ENCODE measurements at places on chromosomes 3 and 15.

- no peak for DNase-seq
Measured at GRCh38 chr3:114558271-114558670, 264.4 kb downstream of the TIGIT start.

DNA sequence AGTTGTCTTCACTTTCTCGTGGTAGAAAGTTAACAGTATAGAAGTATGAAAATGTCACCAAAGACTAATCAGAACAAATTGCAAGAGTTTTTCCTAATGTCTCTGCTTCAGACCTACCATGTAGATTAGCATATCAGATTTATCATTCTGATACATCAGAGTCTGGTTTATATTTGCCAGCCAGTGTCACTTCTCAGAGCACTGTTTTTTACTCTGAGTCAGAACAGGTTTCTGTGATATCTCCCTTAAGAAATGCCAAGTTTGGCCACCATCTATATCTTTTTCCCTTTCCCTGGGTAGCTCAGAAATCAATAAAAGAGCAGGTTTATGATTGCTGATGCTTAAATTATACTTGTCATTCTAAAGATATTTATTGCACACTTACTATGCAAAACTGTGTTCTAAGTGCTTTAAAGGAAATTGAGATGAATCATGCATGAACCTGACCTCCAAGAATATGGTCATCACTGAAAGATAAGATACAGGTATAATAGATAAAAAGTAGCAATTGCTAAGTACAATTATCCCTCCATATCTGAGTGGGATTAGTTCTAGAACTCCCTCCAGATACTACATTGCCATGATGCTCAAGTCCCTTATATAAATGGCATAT, 672.7 kb upstream of the NAALADL2 start:
- no peak for DNase-seq

DNA sequence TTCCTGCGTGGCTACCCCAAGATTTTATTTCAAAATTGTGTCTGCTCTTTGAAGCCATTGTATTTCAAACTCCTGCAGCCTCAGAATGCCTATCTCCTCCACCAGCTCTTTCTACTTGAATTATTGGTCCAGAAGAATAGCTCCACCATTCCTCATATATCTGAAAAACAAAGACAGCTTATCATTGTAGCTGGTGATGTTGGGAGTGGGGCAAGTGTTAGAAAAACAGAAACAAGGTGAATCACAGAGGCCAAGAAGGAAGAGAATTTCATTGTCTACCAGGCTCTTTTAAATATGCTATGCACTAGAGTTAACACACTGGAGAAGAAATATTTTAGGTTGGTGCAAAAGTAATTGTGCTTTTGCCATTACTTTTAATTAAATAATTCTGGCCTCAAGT, 307.9 kb upstream of the ROPN1 start:
- no peak for DNase-seq

- DNase-seq: no peak
Measured at GRCh38 chr15:99440551-99441443, 125.0 kb upstream of the MEF2A start.

- peak; percentile 69 for DNase-seq
Measured at GRCh38 chr3:14725564-14726440, 50.9 kb downstream of the C3orf20 start.

DNA sequence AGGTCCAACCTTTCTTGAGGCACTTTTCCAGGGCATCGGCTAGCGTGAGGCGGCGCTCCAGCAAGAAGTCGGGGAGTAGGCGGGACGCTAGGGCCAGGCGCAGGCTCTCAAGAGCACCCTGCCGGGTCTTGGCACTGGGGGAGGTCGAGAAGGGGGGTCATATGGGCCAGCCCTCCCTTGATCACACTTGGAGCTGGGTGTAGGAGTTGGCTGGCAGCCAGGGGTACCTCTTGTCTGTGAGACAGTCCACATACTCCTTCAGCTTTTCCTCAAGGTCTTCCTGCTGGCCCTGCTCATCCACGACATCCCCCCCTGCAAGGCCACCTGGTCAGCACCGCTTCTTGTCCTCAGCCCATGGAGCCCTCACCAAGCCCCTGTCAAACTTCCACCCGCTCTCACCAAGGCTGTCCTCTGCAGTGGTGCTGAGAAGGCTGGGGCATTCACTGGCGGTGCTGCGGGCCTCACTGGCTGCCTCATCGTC, 2.0 kb downstream of the IFRD2 start:
- DNase-seq: no peak

- no peak for DNase-seq
Measured at GRCh38 chr3:31133541-31133940, 239.1 kb upstream of the GADL1 start.

GRCh38 chr3:28859897-28860296, 421.0 kb upstream of the RBMS3 start:
- DNase-seq: no peak

GRCh38 chr3:160076519-160076918, 87.9 kb downstream of the IL12A start:
- no peak for DNase-seq

DNA sequence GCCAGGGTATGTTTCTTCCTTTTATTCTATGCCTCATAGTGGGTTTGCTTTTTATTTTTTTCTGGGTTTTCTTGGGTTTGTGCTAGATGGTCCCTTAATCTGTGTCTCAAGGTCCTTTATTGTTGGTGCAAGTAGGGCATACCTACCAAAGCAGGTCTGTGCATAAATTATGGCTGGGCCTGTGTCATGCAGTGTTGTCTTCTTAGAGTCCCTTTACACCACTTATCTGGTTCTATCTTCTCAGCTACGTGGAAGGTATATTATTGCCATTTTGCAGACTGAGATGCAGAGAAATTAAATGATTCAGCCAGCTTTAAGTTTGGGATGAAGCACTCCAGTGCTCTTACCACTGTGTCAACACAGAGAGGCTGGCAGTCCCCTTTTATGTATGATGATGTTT, 293.5 kb upstream of the SOX2 start:
- no peak for DNase-seq

GRCh38 chr3:107208100-107208499, 169.1 kb upstream of the CCDC54 start:
- peak; percentile 95 for DNase-seq

DNA sequence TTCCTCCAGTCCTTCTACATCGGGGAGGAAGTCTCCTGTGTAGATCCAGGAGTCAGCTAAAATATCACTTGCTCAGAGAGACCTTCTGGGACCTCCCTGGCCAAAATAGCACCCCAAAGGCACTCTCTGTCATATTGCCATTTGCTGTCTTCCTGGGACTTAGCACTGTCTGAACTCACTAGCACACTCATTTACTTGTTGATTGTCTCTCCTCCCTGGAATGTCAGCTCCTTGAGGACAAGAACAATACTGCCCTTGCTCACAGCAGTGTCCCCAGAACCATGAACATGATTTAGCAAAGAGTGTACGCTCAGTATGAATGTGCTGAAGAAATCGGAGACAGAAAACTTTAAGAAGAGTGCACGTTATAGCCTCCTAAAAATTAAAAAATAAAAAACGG, 202.9 kb downstream of the STT3B start:
- no peak for DNase-seq

- DNase-seq: no peak
Measured at GRCh38 chr3:140832883-140833282, 108.8 kb upstream of the SLC25A36 start.

GRCh38 chr3:69827127-69827526, 87.9 kb downstream of the MITF start:
- no peak for DNase-seq

DNA sequence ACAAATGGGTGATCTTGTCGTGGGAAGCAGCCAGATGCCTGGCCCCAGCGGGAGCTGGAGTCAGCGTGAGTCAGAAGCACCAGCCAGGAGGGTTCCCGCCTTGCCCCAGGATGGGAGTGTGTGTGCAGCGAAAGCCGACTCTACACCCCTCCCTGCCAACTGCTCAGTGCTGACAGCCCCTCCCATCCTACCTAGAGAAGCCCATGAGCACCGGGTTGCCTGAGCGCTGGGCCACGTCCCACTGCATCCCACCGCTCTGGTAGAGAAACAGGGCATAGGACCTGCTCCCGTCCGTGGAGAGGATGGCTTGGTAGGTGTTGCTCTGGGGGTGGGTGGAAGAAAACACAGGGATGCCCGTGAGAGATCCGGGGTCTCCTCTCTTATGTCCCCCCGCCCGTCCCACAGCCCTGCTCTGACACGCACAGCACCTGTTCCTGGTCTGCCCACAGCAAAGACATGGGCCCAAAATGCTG, 42.9 kb downstream of the MUC4 start:
- no peak for DNase-seq

- DNase-seq: no peak
Measured at GRCh38 chr3:182241766-182242488, 530.2 kb downstream of the SOX2 start.

DNA sequence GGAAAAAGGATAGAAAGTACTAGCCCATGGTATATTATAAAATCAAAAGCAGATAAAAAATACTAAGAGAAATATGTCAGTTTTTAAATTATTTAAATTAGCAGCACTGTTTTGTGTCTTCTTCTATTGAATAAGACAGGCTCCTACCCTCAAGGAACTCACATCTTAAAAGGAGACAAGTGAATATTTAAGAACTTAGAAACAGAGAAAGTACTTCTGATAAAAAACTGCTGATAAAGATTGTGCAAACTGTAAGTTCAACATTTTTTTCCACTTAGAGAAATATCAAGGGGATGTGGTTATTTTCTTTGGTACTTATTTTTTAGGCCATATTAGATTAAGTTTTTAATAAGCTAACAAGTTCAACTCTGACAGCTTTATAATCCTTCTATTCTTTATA, 3.0 kb upstream of the ANKRD28 start:
- DNase-seq: no peak

DNA sequence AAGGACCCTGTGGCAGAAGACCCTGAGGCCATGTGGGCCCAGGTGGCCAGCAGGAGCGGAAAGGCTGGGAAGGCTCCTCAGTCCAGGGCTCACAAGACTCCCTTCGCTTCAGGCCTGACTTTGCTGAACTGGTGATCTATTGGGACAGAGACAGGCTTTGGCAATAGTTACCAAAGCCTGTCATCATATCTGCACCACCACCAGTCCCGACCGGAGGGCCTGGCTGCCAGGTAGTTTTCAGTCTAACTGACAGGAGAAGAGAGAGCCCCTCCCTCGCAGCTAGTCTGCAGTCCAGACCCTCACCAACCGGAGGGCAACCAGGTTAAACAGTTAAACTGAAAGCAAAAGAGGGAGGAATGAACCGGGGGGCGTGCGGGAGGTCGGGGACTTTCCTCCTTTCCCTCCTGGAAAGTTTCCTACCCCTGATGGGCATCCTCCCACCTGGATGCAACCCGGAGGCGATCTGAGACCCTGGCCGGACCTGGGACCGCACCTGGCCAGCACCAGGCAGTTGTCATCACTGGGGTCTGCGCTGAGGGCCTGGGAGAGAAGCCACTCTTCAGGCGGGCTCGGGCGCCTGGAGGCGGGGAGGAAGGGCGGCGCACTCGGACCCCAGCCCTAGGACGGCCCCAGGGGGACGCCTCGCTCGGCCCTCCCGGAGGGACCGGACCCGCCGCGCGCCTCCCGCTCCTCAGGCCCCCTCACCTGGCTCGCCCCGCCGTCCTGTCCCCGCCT, 435 bp downstream of the RAB27A start:
- no peak for DNase-seq

DNA sequence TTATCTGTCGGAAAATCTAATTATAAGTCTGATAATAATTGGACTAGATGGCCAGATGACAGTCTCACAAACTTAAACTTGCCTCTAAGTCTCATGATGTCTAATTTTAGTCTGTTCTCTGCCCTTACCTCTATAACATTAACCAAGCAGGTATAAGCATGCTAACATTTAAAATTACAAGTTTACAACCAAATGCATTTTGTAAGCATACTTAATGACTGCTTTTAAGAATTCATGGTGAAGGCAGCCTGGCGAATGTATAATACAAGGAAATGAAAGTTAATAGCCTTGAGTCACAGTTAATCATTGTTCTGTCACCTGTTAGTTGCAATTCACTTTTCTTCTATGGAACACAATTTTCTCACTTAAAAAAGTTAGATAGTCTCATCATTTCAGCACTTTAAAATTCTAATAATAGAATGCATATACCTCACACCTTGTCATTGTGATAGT, 16.5 kb downstream of the BCHE start:
- no peak for DNase-seq

GRCh38 chr3:62451211-62451887, 78.0 kb upstream of the FEZF2 start:
- no peak for DNase-seq

- DNase-seq: no peak
Measured at GRCh38 chr3:108414007-108414406, 96.4 kb downstream of the MYH15 start.

GRCh38 chr3:135324301-135324700, 529.2 kb downstream of the EPHB1 start:
- DNase-seq: no peak

GRCh38 chr3:15493436-15493835, 28.1 kb downstream of the COLQ start:
- DNase-seq: no peak

GRCh38 chr3:112346491-112347122, 13.7 kb downstream of the CD200 start:
- DNase-seq: no peak

GRCh38 chr3:107848351-107848915, 242.4 kb downstream of the CD47 start:
- DNase-seq: no peak

DNA sequence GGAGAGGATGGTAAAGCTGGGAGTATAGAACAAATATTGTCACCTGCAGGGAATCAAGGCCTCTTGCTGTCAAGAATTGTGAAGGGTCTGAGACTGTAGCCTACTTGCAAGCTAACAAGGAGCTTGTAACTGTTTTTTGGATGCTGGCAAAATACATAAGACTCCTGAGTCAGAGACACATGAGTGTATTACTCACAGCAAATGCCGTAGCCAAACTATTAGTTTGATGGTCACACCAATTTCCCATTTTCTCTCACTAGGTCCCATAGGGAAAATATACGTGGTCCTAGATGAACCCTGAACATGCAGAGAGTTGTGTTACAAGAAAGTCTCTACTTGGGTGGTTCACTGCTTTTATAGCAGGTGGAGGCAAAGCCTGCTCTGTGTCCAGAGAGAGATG, 44.7 kb upstream of the LIPC start:
- peak; percentile 21 for DNase-seq

- DNase-seq: peak; percentile 24
Measured at GRCh38 chr3:122533931-122534334, 19.2 kb upstream of the KPNA1 start.

- no peak for DNase-seq
Measured at GRCh38 chr3:120753810-120754209, 11.3 kb downstream of the GTF2E1 start.

DNA sequence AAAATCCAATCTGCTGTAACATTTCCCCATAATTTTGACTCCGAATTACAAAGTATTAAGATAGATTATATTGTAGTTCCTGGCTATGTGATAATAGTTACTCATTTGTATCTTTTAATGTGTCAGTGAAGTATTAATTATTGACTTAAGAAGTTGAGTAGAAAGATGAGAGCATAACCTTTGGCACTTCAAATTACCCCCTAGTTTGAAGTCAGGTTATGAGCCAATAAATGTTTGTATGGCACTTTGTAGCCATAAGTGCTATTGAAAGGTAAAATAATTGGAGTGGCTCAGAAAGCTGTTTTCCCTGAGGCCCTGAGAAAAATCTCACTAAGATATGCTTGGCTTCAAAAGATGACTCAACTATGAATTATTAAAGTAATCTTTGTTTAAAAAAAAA, 31.0 kb downstream of the IREB2 start:
- no peak for DNase-seq

Data from AG04450 (cell line).